ENCODE measurements at places on chromosomes 13 and 19. TPM values are rescaled to one million over a fixed set of nuclear protein-coding genes. Genes with fewer than 3 reads are reported as not detected.

DNA sequence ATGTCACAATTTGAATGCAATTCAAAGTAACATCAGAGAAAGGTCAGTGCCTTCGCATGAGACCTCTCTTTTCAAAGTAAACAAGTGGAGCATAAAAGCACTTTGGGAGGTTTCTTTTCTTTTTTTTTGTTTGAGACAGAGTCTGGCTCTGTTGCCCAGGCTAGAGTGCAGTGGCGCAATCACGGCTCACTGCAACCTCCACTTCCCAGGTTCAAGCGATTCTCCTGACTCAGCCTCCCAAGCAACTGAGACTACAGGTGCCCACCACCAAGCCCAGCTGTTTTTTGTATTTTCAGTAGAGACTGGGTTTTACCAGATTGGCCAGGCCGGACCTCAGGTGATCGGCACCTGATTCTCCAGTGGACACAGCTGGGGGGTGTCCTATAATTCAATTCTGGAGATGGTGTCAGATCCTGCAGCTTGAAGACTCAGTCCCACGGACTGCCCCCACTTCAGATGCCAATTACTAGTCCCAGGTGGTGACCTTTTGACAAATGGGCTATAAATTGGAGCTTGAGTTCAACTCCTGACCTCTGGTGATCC is 57.6 kb downstream of the RGCC start:
- no peak for ATAC-seq

DNA sequence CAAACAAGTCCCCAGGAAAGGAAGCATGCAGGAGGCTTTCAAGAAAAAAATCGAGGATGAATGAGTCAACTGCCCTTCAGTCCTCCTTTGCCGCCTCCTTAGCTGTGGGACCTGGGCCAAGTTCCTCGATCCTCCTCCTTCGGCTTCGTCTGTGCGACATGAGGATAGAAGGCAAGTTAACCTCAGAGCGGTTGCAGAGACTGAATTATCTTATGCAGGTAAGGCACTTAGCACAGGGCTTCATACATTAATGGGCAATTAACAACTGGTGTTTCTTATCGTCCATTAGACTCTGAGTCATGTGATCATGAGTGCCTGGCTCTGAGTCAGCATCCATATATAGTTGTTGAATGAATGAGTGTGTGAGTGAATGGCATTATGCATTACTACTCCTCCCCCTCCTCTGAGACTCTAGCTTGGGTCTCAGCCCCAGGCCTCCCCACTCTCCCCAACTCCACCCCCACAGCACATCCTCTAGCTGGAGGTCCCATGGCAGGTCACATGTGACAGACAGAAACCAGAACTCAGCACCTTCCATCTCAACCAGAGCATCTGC is 1.6 kb upstream of the TTC9B start:
- ATAC-seq = peak; percentile 36

- ATAC-seq = no peak
These were observed 7.6 kb upstream of the TSPAN16 start for GRCh38 chr19:11288349-11288748.

- no peak for ATAC-seq
These were observed 29.4 kb downstream of the DIAPH3 start for GRCh38 chr13:60134376-60134775.

Gene FCGBP
- total RNA-seq = 25.7 TPM

Gene GADD45GIP1
- 20.7 TPM for total RNA-seq

Gene KLHL1
- total RNA-seq = not detected
